ENCODE measurements at places on chromosomes 13 and 19.
A peak's percentile ranks its signal among the peaks of the same experiment; 100 is the strongest.

- peaks cover 3% of the 10 kb centered on the region for H3K27me3 ChIP-seq
- no peak overlapping the region for H3K27ac ChIP-seq
- DNase-seq: no peak
- H3K4me3 ChIP-seq: no peak overlapping the region
- H3K36me3 ChIP-seq: no peaks in the 10 kb centered on the region
Measured at GRCh38 chr13:99104396-99104795, 96.3 kb upstream of the UBAC2 start.

- no peak overlapping the region for H3K27ac ChIP-seq
- H3K36me3 ChIP-seq: no peaks in the 10 kb centered on the region
- H3K27me3 ChIP-seq: no peaks in the 10 kb centered on the region
- no peak for DNase-seq
- no peaks in the 10 kb centered on the region for H3K4me1 ChIP-seq
Measured at GRCh38 chr13:78993792-78994191, 334.8 kb upstream of the OBI1 start.

- no peak for DNase-seq
- H3K4me3 ChIP-seq: peak overlapping the region; percentile 39
- H3K4me1 ChIP-seq: peaks cover 22% of the 10 kb centered on the region
- no peak overlapping the region for H3K27ac ChIP-seq
- no peaks in the 10 kb centered on the region for H3K27me3 ChIP-seq
- no peaks in the 10 kb centered on the region for H3K36me3 ChIP-seq
Measured at GRCh38 chr19:43699506-43700394, 16.1 kb upstream of the IRGC start.

GRCh38 chr19:10420444-10421239, at the start of gene PDE4A:
Gene PDE4A, plus strand, starts transcription at chr19:10420538. Its CDS starts 227 bp downstream, at chr19:10420765.
- peaks cover 87% of the 10 kb centered on the region for H3K27me3 ChIP-seq
- H3K36me3 ChIP-seq: no peaks in the 10 kb centered on the region
- peak within 1 kb of the TSS; percentile 38 for H3K4me3 ChIP-seq
- no peak within 1 kb of the TSS for H3K27ac ChIP-seq

GRCh38 chr19:29309637-29310036, 96.7 kb upstream of the UQCRFS1 start:
- no peak overlapping the region for H3K27ac ChIP-seq
- H3K36me3 ChIP-seq: no peaks in the 10 kb centered on the region
- H3K27me3 ChIP-seq: peaks cover 65% of the 10 kb centered on the region
- DNase-seq: no peak
- no peaks in the 10 kb centered on the region for H3K4me1 ChIP-seq
- no peak overlapping the region for H3K4me3 ChIP-seq

GRCh38 chr13:76756451-76756850, 129.8 kb downstream of the KCTD12 start:
- no peak for DNase-seq
- H3K36me3 ChIP-seq: no peaks in the 10 kb centered on the region
- H3K4me1 ChIP-seq: no peaks in the 10 kb centered on the region
- H3K4me3 ChIP-seq: no peak overlapping the region

DNA sequence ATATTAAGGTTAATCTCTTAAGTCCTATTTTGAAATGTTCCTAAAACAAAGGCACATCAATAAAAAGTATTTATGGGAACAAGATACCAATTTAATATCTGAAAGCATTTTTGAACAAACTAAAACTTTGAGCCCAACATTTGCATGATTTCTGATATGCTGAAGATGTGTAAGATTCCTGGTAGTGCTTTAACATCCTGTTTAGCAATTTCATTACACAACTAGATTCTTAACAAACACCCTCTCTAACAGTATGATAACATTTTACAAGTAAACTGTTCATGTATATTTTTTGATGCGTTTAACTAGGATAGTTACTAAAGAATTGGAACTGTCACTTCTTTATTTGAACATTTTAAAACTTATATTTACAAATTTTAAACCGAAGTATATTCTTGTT, 63.9 kb downstream of the DACH1 start:
- no peak for DNase-seq
- H3K4me3 ChIP-seq: no peak overlapping the region
- no peak overlapping the region for H3K27ac ChIP-seq

DNA sequence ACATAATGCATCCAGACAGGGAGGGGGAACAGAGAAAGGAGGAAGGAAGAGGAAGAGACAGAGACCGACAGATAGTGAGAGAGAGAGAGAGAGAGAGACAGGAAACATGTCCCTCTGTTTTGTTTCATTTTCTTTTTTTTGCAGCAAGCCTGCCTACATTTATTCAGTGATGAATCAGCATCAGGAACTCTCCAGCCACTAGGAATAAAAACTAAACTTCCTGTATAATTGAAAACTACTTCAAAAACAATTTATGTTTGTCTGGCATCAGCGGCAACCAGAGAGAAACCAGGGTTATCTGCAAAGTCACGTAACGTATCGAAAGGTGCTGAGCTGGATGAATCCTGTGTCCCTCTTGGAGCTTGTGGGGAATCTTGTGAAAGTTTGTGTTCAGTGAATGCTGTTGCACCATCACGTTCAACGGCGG, 148.6 kb upstream of the SOX21 start:
- no peaks in the 10 kb centered on the region for H3K4me1 ChIP-seq
- no peak overlapping the region for H3K27ac ChIP-seq
- peaks cover 5% of the 10 kb centered on the region for H3K27me3 ChIP-seq

GRCh38 chr13:36820222-36820621, 1.2 kb downstream of the RFXAP start:
- no peak for DNase-seq
- peak overlapping the region; percentile 83 for H3K4me3 ChIP-seq
- no peak overlapping the region for H3K27ac ChIP-seq
- peaks cover 28% of the 10 kb centered on the region for H3K4me1 ChIP-seq
- no peaks in the 10 kb centered on the region for H3K36me3 ChIP-seq
- H3K27me3 ChIP-seq: no peaks in the 10 kb centered on the region

All from suprapubic skin (tissue), 4 donors.